ENCODE measurements at places on chromosomes 5 and 9.

DNA sequence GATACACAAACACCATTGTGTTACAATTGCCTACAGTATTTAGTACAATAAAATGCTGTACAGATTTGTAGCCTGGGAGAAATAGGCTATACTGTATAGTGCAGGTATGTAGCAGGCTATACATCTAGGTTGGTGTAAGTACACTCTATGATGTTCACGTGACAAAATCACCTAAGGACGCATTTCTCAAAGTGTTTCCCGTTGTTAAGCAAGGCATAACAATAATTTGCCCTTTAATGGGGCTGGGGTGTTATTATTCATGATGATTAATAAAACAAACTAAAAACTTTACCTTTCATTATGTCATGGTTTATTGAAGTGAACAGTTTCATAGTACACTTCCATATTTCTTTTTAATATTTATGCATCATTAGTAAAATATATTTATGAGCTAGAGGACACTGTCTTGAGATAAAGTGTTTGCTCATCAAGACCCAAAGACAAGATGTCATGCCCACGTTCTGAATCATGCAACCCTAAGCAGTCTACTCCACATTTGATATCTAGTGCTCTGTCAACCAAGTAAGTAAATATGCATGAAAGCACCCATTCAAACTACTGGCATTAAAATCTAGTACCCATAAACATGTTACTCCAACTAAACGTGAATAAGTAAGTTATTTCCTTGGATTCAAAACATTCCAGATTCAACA lies 220.5 kb downstream of the NR2F1-AS1 start:
- DNase-seq: no peak

DNA sequence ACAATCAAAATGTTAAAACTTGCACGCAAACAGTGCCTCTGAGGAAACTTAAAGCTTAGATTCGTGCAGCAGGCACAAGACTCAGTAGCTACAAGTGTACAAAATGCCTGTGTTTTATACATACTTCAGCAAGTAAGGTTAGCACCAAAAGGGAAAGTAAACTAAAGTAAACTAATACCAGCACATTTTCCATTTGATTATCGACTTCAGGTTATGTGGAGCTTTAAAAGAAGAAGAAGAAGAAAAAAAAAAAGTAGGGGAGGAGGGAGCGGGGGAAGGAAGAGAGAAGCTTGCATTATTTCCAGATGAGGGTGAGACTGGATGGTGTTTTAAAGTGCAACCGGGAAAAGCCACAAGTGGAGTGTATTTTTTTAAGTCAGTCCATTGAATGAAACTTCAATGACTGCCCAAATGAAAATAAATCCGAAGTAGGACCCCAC lies 596 bp upstream of the ADAMTS6 start:
- no peak for DNase-seq

DNA sequence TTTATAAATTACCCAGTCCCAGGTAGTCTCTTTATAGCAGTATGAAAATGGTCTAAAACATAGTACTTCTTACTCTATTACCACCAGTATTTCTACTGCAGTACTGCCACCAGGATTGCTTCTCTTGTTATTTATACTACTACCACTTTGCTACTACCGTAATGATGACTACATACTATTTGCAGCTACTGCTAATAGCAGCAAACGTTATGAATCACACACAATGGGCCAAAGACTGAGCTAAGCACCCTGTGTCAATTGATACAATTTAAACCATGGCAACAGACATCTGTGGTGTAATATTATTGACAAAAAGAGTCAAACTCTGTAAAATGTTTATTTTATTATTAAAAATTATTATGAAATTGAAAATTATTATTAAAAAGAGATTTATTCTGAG lies 15.3 kb upstream of the KIF12 start:
- DNase-seq: no peak

DNA sequence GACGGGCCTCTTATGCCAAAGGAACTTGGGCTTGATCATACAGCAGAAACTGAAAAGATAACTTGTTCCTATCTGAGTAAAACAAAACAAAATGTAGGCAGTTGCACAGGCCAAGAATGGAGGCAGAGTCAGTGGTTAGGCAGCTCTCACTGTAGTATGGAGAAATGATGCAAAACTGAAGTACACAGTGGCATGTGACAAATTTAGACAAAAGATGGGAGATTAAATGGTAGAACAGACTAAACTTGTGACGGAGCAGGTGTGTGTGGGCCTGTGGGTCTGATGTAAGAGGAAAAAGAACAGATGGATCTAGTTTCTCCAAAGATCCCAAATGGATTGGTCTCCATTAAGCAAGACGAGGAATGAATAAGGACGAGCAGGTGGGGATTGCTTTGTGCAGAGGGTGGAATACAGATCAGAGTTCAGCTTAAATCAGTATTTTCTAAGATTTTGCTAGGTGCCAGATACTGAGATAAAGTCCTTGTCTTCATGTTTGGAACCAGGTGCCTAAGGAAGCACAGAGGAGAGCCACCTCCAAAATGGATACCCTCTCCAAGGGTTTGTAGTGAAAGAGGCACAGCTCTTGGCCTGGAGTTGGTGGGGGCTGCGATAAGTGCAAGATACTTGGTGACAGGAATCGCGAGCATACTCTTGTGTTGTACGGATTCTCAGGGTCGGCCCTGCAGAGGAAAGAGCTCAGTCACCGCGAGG lies 722 bp upstream of the DCP2 start:
- no peak for DNase-seq

- no peak for DNase-seq
Observed at GRCh38 chr9:120587328-120587727, 7.4 kb upstream of the CDK5RAP2 start.

DNA sequence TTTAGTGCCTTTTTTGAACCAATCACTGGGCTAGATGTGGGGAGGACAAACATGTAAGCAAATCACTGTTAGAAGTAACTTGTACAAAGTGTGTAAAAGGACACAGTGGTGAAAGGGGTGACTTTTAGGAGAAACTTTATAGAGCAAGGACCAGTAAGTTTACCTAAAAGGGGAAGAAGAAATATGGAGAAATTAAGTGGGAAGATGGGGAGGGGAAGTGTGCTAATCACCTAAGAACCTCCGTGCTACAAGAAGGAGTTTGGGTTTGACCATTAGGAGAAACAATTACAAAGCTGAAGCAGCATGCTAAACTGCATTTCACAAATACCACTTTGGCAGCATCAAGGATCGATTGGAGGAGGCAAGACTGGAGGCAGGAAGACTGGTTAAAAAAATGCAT lies 17.3 kb downstream of the ITGA1 start:
- no peak for DNase-seq

DNA sequence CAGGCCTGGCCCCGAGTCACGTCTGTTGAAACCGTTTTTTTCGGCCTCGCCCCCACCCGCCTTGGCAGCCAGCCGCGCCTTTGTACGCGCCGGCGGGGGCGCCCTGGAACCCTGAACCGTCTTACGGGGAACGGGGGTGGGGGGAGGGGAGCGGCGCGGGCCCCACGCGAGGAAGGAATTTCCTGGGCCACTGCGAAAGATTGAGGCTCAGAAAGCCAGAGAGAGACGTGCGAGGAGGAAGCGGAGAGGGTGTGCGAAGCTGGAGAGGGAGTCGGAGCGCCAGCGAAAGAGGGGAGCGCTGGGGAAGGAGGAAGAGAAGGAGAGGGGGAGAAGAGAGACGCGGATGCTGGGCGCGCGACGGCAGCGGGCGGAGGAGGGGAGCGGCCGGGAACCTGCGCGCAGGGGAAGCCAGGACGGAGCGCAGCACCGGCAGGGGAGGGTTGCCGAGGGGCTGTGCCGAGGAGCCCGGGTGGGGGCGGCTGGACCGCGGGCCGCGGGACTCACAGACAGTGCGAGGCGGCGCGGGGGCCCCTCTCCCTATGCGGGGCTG lies 4.6 kb upstream of the PRDM12 start:
- no peak for DNase-seq

DNA sequence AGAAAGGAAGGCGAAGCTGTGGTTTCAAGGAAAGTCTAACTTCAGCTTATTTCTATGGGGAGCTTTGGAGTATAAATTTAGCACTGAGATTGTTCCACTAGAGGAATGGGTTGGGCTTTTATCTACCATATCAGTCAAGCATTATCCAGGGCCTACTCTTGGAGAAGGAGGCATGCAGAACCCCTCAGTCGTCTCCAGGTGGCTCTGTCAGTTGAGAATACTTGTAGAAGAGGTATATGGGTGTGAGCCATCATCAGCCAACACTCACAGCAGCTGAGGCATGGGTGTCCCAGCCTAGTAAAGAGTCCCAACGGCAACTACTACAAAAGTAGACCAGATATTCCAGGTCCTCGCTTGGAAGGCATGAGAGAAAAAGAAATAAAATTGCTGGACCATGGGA lies 548.5 kb upstream of the GRAMD2B start:
- no peak for DNase-seq

- no peak for DNase-seq
Observed at GRCh38 chr5:166342402-166342801, 1949.0 kb upstream of the WWC1 start.

- no peak for DNase-seq
Observed at GRCh38 chr9:27437652-27438373, 86.3 kb upstream of the IFNK start.

DNA sequence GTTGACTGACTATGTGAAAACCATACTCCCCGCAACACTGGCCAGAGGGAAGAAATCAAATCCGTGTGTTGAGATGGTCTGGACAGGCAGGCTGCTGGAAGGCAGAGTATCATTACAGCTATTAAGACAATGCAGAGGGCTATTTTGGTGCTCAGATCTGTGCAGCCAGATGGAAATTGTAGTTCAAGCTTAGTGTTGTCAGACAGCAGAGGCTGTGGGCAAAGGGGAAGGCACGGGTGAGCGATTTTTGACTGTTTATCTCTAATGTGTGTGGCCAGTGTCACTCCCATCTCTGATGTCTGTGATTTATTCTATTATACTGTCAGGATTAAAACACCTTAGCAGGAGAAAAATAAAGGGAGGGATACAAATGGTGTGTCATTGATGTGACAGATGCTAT lies 984.4 kb upstream of the WWC1 start:
- no peak for DNase-seq

GRCh38 chr5:9534881-9535517 lies 10.9 kb downstream of the SEMA5A start:
- no peak for DNase-seq

DNA sequence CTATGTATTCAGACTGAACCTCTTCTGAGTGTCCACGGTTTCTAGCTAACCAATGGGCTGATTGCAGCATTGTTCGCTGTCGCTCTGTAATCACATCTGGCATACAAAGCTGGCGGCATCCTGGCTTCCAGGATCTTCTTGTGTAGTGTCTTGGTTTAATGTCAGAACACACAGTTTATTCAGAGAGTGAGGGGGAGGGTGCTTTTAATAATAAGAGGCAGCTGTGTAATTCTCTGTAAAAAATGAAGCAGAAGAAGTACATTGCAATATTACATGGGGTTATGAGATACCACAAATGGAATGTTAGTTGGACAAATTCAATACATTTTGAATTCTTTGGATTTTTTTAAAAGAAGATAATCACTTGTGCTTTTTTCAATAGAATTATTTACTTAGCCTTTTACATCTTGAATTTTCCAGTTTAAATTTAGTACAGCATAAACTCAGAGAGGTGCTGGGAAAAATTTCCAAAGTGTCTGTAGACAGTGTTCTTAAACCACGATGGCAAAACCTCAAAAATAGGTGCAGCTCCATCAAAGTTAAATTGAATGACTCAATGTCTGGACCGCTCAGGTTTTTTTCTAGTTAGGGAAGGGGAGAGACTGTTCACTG lies 206.0 kb downstream of the PCSK1 start:
- peak; percentile 85 for DNase-seq

- no peak for DNase-seq
Observed at GRCh38 chr5:73918791-73919221, 292.8 kb downstream of the ARHGEF28 start.

DNA sequence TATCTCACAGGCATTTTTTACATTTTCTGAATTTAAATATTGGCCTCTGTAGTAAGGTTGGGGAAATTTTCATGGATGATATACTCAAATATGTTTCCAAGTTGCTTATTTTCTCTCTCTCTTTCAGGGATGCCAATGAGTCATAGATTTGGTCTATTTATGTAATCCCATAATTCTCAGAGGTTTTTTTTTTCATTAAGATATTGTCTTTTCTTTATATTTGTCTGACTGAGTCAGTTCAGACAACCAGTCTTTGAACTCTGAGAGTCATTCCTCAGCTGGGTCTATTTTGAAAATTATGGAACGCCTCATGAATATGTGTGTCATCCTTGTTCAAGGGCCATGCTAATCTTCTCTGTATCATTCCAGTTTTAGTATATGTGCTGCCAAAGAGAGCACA lies 223.2 kb downstream of the PCSK1 start:
- peak; percentile 30 for DNase-seq

DNA sequence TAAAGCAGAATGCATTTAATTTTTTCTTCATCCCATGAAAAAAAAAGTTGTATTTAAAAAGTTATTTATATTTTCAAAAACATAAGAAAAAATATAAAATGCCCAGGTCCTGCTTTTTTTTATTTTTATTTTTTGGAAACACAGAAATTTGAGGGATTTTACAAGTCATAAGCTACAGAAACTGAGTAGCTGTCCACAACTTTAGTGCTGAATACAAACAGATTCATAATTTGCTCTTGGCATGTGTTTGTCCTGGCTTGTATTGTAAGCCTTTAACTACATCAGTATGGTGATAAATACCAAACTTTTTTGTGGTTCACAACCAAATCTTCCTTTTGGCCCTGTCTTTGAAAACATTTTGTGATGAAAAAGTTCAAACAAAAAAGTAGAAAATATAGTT lies 7.5 kb upstream of the PLCXD3 start:
- DNase-seq: no peak

- no peak for DNase-seq
Observed at GRCh38 chr9:90167914-90168313, 474.7 kb downstream of the DIRAS2 start.

DNA sequence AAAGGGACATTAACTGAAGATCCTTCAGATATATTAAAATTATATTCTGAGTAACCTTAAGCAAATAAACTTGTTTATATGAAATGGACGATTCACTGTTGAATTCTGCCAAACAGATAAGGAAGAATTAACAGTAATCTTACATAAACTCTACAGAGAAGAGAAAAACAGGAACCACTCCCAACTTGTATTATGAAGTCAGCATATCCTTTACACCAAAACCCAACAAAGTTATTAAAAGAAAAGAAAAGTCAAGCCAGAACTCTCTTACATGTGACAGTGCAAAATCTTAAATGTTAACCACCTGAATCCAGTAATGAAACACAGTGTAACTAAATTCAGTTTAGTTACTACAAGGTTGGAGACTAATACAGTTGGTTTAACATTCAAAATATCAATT lies 185.8 kb downstream of the DEPDC1B start:
- no peak for DNase-seq

- DNase-seq: no peak
Observed at GRCh38 chr5:174320051-174320450, 274.5 kb downstream of the NSG2 start.

DNA sequence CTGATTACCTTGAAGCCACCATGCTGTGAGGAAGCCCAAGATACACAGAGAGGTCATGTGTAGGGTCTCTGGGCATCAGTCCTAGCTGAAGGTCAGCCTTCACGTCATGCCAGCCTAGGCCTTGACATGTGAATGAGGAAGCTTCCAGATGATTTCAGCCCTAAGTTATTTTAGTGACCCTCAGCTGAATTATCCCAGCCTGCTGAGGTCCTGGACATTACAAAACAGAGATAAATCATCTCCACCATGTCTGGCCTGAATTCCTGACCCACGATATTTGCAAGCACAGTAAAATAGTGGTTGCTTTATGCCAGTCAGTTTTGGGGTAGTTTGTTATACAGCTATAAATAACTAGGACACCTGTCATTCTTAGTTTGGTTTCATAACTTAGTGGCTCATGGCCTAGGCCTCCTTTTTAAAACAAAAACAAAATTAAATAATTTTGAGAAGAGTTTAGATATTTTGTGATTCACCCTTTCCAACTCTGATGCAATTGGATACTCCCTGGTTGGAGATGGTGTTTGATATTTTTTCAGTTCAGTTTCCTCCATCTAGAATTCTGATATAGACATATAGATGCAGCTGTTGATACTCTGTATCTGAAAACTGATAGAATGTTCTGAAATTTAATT lies 571.3 kb upstream of the CLINT1 start:
- DNase-seq: no peak
